Nucleus accumbens (tissue), 56 donors: ENCODE measurements at places on chromosomes 3 and 15.

- no peak for DNase-seq
Observed at GRCh38 chr15:90598031-90598577, 68.4 kb downstream of the CRTC3 start.

DNA sequence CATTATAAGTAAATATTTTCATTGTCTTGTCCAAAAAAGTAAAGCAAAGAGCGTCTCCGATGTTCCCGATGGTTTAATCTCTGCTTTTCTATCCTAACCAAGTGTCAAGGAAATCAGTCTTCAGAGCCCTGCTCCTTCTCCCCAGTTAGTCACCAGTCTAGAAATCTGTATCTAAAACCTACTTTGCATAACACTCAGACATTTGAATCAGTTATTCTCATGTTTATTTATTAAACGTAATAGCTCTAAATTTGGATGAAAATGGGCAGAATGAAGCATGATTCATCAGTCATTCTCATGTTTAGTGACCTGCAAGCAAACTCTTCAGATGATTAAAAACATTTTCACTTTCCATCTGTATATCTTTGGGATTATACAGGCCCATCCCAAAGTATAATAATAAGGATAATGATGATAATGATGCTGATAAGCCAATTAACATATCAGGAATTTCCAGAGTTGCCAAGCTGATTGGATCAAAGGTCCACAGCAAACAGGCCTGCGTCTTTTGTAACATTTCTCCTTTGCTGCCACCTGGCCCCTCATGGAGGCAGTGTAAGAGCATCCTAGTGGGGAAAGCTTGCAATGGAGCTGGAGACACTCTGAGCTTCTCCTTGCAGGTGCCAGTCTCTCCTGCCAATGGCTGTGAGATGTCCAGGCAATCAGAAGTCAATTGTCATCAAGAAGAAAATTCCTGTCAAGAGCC is 273.9 kb downstream of the IGSF11 start:
- no peak for DNase-seq

- no peak for DNase-seq
Observed at GRCh38 chr3:113231391-113231790, 20.0 kb downstream of the BOC start.

GRCh38 chr3:23761440-23761896 is 44.3 kb upstream of the UBE2E1 start:
- no peak for DNase-seq

- DNase-seq, result no peak
Observed at GRCh38 chr3:55030938-55031337, 103.1 kb upstream of the LRTM1 start.

GRCh38 chr3:17307482-17307881 is 422.7 kb downstream of the PLCL2 start:
- no peak for DNase-seq

DNA sequence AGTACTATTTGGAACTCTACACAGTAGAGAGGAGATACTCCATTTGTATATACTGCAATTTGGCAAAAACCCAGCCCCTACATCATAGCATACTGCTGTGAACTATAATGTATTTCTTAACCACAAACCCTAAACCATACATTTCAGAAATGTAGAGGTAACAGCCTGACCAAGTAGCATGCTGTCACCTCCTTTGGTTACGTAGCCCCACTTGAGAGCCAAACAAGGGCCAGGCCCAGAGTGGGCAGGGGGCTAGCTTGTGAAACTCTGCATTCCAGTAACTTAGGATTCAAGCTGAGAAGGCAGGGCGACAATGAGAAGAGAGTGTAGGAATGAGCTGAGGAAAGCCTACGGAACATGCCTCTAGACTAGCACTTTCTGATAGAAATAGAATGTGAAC is 135.8 kb downstream of the GREM1 start:
- DNase-seq, result no peak
